ENCODE measurements at places on chromosomes 6 and 20.

DNA sequence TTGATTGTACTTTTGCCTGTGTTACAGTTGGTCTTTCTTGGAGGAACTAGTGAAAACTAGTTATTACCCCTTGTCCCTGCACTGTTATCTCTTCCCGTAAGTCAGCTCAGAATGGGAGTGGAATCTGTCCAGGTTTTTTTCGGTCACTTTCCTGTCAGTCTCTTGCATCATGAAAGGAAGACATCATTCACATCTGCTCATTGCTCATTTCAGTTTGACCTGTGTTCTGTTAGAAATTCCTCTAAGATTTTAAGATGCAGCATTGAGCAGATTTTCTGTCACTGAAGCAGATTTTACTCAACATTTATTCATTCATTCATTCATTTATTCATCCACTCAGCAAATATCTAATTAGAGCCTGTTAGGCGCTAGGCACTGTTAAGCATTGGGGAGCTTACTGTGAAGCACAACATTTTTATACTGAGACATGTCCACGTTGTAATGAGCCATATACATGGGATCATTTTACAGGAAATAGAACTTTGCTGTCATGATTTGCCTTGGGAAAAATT is 33.1 kb upstream of the HINT3 start:
- no peak for DNase-seq

GRCh38 chr20:24373372-24373771 is 96.1 kb upstream of the SYNDIG1 start:
- no peak for DNase-seq

GRCh38 chr6:6711832-6712448 is 123.4 kb downstream of the LY86 start:
- DNase-seq = no peak

DNA sequence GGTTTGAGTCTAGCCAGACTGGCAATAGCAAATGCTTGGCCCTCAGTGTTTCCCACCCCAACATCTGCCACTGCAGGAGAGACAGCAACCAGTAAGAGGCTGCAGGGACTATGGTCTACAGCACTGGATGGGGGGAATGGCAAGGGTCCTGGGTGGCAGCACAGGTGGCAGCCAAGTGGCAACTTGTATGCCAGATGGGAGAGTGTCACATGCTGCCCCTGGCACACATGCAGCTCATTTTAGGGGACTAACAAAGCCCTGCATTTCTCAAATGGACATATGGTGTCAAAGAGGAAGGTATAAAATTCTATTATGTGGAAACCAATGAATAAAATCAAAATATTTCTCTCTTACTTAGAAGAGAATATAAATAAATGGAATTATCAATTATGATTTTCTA is 298.7 kb upstream of the MARCKS start:
- DNase-seq = no peak

DNA sequence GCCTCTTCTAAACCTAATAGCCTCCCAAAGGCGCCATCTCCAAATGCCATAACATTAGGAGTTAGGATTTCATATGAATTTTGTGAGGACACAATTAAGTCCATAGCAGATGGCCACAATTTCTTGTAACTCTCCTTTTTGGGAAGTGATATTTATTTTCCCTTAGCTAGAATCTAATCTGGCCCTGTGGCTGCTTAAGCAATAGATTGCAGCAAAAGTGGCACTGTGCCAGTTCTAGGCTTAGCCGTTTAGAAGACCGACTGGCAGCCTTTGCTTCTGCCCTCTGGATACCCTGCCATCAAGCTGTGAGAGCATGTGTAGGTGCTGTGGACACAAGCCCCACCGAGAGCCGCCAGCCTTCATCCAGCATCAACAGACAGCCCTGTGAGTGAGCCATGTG is 15.9 kb upstream of the ADGB start:
- no peak for DNase-seq

DNA sequence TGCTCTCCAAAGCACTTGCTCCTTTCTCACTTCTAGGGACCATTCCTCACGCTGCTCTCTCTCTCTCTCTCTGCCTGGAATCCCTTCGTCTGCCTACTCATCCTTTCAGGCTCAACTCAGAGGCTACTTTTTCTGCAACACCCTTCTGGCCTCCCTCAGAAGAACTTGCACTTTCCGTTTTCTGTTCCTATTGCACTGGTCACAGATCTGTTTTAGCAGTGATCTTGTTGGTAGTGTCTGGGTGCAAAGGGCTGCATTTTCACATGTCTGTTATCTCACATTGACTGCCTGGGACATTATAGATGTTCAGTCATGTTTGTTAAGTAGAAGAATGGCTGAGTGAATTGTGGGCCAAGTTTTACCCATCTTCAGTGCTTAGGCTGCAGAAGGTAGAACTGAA is 63.5 kb downstream of the RIN2 start:
- no peak for DNase-seq

- no peak for DNase-seq
These were observed 129.8 kb downstream of the TPBG start for GRCh38 chr6:82493467-82493866.

DNA sequence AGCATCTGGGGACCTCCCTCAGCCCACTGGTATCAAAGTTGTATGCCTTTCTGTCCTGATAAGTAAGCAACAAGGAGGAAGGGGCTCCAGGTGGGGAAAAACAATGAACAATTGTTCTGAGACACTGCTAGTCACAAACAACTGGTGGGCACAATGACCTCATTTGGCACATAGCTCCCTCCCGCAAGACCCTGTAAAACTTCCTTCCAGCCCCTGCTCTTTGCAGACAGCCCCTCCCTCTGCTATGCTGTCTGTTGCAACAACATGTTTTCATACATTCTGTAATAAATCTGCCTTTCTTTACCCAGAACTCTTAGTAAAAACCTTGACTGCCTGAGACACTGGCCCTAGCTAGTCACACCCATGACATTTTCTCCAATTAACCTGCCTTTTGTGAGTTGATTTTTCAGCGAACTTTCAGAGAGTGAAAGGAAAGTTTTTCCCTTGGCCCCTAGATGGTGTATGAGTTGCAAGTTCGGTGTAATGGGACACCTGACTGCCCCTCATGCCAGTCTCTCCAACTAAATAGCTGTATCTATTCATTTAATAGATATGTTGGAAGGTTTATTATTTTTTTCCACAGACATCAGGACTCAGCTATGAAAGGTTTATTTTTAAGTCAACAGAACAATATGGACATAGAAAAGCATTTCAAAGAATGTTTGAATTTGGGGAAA is 142.3 kb upstream of the SLC22A16 start:
- DNase-seq = no peak

DNA sequence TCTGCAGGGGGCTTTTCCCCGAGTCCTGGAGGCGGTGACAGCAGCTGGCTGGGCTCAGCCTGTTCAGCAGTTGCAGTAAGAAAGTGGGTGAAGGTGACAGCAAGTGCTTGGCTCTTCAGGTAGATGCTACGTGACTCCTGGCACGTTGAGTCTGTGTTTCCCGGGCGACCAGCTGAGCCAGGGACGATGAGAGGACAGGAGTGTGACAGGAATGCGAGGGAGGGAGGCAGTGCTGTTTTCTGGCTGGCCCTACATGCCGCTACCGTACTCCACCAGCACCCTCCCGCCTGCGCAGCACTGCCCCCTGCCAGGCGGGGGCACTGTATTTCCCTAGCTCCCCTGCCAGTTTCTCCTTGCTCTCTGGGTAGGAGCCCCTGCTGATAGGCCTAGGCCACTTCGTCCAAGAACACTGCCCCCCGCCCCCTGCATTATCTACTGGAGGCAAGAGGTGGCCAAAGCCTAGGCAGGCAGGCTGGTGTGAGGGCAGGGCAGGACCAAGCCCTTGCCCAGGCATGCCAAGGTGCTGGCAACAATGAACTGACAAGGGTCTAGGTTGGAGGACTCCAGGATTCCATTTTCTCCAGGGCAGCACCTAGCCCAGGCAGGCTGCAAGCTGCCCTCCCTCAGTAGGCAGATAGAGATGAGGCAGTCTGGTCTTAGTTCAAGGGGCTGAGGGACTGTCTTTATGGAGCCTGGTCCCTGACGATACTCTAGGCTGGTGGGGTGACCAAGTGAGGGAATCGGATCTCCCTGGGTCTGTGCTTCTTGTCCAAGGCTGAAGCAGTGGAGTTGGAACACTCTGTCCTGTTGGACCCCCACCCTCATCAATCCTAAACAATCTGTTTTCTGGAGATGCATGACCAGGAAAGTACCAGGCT is 19.2 kb downstream of the MRPS18A start:
- DNase-seq = peak; percentile 16

DNA sequence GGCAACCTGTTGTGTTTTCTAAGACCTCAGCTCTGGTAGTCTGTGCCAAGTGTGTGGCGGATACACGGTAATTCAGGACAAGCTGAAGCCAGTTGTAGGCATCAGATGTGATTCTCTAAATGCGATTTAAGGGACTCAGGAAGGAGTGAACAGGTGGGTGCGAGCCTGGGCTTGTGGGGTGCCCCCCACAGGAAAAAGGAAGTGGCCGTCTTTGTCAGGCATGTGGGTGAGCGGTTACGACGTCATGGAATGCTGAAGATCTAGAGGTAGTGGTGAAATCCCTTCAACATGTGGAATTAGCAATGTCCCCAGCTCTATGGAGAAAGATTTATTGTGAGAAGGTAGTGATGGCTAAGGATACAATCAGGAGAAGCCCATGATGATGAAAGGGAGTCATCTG is 95.1 kb upstream of the EXOC2 start:
- DNase-seq = no peak

- DNase-seq = peak; percentile 67
These were observed at the start of gene PERP for GRCh38 chr6:138107078-138107751. TSS of gene PERP (minus strand) at chr6:138107419. CDS start at chr6:138107340, 79 bp downstream.

DNA sequence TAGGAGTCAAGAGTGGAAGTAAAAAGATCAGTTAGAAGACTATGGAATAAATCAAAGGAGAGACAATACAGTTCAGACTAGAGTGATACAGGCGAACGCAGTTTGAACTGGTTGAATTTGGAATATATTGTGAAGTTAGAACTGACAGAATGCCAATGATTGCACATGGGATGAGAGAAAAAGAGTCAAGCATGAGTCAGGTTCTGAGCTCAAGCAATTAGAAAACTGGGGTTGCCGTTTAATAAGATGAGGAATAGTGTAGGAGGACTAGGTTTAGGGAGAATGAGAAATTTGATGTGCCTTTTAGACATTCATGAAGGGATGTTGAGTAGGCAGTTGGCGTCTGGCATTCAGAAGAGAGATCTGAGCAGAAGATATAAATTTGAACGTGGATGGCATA is 8.0 kb downstream of the RNF217 start:
- DNase-seq = no peak

- DNase-seq = no peak
These were observed 34.2 kb downstream of the ARHGAP40 start for GRCh38 chr20:38635721-38636288.

- DNase-seq = no peak
These were observed 55.1 kb upstream of the APCDD1L start for GRCh38 chr20:58570204-58570859.

- DNase-seq = no peak
These were observed 68.1 kb upstream of the SNRPB2 start for GRCh38 chr20:16661756-16662155.

DNA sequence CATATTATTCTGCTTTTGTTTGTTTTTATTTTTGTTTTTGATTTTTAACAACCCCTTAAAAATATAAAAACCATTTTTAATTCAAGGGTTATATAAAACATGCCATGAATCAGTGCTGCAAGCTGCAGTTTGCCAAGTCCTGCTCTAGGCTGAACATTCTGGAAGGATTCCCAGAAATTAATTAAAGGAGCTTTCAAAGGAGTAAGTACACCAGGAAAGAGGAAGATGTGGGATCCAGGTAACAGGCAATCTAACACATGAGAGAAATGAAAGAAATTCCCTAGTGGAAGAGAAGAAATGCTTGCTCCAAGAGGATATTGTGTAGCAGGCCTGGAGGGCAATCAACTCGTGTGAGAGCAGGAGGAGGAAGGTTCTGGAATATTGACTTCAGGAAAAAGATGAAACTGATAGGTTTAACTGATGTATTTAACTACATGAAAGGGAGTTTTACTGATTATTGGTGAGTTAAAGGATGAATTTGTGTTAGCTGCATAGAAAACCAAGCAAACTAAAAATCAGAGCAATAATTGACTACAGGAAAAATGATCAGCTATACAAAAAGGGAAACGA is 146.0 kb upstream of the PHACTR1 start:
- no peak for DNase-seq

DNA sequence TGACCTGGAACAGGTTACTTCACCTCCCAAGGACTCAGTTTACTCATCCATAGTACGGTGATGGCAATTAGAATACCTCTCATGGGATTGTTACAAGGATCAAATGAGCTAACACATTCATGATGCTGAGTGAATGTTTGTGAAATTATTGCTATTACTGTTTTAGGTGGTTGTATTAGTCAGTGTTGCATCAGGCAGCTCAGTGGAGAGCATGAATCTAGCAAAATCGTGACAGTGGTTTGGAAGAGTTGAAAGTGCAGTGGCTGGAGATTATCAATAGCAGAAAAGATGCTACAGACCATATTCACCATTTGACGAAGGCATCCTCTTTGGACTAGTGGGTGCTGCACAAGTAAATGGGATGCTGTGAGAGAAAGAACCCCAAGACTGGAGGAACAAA is 50.4 kb upstream of the CTNNBL1 start:
- DNase-seq = no peak

DNA sequence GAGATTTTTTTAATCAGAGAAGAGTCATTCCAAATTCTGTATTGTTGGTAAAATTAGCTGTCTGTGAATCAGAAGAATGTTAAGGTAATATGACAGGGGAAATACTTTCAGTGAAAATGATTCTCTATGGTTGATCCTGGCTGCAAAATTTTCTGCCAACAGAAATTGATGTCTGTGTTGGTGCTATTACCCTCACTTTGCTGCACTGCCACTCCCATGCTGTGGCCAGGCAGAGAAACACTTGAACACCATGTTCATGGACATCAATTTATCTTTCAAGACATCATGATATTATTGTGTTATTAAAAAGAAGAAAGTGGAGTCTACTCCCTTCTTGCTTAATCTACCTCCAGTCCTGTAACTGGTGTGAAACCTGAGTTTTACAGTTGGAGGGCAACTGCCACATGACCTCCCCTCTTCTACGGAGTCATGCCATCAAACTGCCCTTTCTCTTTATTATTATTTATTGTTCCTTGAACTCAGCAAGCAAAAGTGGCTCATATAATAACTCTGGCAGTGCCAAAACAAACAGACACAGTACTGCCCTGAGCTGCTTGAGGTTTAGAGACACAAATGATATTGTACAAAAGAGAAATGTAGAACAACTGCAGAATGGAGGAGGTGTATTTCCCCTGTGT is 288.0 kb upstream of the JAG1 start:
- DNase-seq = no peak

- no peak for DNase-seq
These were observed 56.2 kb downstream of the SNX9 start for GRCh38 chr6:157879034-157879872.

Measured in NCI-H187 (cell line).